HCEC 1CT (cell line): ENCODE measurements at places on chromosomes 4 and X.

DNA sequence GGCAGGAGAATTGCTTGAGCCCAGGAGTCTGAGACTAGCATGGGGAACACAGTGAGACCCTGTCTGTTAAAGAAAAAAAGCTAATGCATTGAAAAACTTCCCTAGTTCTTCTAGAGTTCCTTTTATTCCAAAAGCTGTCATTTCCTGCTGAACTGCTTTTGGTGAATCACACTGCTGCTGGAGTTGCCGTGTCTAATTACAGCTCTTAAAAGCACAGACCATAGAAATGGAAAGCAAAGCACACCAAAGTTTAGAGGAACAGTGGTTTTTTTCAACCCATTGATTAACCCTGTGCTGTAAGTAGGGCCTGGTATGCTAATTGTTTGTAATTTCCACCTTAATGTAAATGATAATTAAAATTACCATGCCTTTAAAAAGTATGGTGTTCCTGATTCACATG, 52.4 kb downstream of the SEPTIN11 start:
- DNase-seq, result peak; percentile 56

DNA sequence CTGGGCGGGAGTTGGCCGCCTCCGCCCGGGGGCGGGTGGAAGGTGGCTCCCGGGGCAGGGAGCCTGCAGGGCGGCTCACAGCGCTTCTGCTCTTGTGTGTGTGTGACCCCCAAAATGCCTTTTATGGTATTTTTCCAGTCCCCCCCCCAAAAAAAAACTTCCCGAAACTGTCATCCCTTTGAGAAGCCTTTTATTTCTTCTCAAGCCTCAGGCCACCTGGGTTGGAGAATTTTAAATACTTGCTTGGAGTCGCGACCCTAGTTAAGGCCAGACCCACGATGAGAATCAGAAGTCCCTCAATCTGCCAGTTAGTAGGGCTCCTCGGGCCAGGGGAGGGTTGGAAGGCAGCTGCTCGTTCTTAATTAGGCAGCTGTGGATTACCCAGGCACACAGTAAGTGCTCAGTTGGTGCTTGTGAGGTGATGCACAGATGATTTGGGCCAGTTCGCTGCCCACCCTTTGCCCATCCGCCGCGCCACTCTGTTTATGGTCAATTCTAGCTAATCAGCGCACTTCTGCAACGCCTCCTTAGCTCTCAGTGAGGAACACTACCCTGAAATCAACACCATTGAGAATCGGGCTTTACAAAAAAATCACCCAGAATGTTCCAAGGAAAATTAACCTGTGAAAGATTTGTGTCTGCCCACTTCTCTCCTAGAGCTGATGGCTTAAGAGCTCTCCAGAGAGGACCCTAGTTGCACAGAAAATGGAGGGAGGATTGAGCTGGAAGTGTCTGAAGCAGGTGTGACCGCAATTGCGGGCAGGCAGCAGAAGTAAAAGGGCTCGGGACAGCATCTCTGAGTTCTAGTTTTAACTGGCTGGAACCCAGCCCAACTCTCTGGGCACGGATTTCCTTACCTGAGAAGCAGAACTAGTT, 648 bp upstream of the SCD5 start:
- no peak for DNase-seq

GRCh38 chrX:153772316-153773217, 8.3 kb upstream of the SRPK3 start:
- DNase-seq, result no peak

DNA sequence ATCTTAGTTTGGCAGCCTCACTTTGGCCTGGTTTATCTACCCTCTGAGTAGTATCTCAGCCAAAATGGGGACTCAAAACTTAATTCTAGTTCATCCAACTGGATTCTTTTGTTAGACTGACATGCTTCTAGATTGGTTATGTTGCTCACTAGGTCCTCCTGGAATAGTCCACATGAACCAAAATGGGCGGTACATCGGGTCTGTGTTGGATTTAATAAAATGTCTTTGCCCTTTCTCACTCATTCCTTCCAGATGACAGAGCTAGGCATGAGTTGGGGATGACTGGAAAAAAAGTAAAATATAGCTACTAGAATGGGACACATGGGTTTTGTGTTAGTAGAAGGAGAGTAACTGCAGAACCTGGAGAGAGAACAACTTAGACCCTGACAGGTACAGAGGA, 247.9 kb downstream of the CCSER1 start:
- DNase-seq, result no peak

GRCh38 chr4:173370130-173370476, 651 bp upstream of the SAP30 start:
- no peak for DNase-seq
